Umbilical cord (tissue), 2 donors: ENCODE measurements at places on chromosomes 5 and 9.

GRCh38 chr9:75414371-75415160, 326.3 kb downstream of the OSTF1 start:
- DNase-seq: peak; percentile 5

DNA sequence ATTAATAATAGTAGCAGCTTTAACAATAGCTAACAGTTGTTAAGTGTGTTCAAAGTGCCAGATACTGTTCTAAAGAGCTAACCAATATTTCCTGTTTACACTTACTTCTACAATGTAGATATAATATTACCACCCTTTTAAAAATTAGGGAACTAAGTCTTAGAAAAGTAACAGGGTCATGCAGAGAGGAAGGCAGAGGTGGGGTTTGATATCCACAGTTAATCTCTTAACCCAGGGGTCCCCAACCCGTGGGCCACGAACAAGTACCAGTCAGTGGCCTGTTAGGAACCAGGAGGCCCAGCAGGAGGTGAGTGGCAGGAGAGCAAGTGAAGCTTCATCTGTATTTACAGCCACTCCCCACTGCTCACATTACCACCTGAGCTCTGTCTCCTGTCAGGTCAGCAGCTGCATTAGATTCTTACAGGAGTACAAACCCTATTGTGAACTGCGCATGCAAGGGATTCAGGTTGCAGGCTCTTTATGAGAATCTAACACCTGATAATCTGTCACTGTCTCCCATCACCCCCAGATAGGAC, 89.1 kb downstream of the ACTL7B start:
- DNase-seq: no peak

GRCh38 chr9:101509572-101509971, 24.1 kb upstream of the RNF20 start:
- DNase-seq: no peak

GRCh38 chr9:137761032-137761431, 116.5 kb upstream of the CACNA1B start:
- DNase-seq: no peak

GRCh38 chr5:142211918-142212317, 103.3 kb downstream of the NDFIP1 start:
- DNase-seq: no peak

GRCh38 chr5:168609806-168610482, 30.8 kb upstream of the PANK3 start:
- no peak for DNase-seq

DNA sequence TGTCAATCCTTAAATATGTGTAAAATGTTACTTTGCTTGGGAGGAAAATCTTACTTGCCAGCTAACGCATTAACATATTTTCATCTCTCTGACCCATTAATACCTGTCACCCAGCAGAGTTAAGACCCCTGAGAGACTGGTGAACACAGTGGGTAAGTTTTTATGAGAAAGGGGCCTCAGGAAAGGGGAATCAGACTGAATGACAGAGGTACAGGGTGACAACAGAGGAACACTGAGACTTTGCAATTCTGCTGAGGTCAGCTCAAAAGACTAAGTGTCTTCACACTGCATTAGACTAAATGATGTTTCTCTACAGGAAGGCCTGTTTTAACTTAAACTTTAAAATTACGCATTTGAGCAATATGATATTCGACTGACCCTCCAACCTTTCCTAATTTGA, 223.8 kb downstream of the EFNA5 start:
- no peak for DNase-seq

- DNase-seq: peak; percentile 56
Observed at GRCh38 chr5:177094224-177095087, 7.7 kb downstream of the FGFR4 start.

GRCh38 chr9:89889865-89890264, 285.1 kb downstream of the GADD45G start:
- no peak for DNase-seq

DNA sequence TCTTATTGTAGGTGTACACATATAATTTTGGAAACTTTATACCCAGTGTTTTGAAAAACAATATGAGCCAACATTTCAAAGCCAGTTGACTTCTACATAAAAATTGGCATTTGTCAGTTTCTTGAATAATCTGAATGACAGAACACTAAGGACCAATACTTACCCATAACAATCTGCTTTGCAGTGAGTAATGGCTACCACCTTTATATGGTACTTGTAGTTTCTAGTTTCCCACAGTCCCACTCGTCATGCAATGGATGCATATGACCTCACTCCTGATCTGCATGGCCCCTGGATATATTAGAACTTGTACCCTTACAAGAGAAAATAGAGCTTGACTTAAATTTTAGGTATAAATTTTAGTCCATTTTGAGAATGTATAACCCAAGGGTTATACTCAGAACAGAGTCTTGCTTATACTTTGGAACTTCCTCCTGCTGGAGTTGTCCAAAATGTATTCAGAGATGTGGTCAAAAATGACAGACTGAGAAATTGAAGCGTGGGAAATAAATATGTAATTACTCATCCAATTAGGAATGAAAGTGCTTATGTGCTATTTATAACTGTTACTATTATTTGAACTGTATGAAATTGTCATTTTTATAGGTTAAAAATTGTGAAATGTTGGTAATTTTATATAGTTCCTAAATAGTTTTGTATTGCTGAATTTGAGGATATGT, 19.5 kb downstream of the XRCC4 start:
- DNase-seq: no peak

GRCh38 chr9:114186605-114187289, 31.4 kb downstream of the COL27A1 start:
- DNase-seq: no peak

DNA sequence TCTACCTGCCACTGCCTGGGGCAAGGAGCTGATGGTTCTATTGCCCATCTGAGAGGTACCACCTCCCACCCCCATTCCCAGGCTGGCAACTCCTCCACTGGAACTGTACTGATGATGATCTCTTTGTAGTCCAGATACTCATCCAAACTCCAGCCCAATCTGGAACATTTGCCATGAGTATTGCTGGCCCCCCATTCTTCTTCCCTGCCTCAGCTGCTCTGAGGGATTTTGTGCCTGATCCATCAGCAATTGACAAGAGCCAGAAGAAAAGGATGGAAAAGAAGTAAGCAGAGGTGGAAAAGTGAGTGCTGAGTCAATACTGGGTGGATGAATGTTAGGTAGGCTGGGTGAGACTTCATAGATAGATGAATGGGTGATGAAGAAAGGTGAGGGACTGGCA, 101.2 kb downstream of the NMUR2 start:
- DNase-seq: no peak

- DNase-seq: peak; percentile 31
Observed at GRCh38 chr5:154737667-154738320, 17.4 kb upstream of the LARP1 start.

DNA sequence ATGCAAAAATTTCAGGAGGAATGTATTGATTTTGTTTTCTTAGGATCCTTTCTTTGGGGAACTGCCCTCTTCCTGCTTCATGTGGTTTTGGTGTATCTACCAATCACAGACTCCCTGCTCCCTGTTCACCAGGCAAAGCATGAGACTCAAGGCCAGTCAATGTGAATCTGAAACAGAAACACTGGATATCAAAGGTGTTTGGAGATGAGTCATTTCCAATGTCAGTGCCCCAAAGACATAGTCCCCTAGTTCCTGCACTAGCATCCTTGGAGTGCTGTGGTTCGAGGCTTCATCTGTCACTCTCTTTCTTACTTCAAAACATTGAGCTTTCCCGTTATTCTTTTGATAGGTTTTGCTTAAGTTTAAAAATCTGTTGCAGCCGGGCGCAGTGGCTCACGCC, 8.1 kb downstream of the PPP3R2 start:
- DNase-seq: no peak

GRCh38 chr5:101047181-101047580, 144.1 kb upstream of the ST8SIA4 start:
- no peak for DNase-seq

DNA sequence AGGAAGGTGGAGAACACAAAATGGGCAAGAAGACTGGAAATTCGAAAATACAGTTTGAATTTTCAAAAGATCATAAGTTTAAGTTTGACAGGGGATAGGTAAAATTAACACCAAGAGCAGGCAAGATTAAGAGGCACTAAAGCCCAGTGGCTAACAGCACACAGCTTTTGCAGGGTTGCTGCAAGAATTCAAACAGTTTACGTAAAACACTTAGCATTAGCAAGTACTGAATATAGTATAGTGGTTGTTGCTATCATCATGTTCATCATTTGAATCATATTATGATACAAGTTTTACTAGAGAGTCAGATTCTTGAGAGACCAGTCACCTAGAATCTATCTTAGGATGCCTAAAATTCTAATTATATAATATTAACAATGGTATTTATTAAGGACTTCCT, 61.2 kb upstream of the IFNK start:
- DNase-seq: no peak

- DNase-seq: peak; percentile 58
Observed at GRCh38 chr5:14908172-14908571, 36.6 kb upstream of the ANKH start.
